ENCODE measurements at places on chromosomes 13 and 19. TPM values are rescaled to one million over a fixed set of nuclear protein-coding genes. Genes with fewer than 3 reads are reported as not detected.

The IRS2 gene
- 21.9 TPM for total RNA-seq

- DNase-seq: no peak
Observed at GRCh38 chr19:14814982-14815652, 19.9 kb downstream of the OR7A5 start.

GRCh38 chr13:110132225-110132982 is 174.6 kb downstream of the COL4A1 start:
- DNase-seq: no peak

- DNase-seq: no peak
Observed at GRCh38 chr13:43963726-43964125, 84.0 kb downstream of the LACC1 start.

DNA sequence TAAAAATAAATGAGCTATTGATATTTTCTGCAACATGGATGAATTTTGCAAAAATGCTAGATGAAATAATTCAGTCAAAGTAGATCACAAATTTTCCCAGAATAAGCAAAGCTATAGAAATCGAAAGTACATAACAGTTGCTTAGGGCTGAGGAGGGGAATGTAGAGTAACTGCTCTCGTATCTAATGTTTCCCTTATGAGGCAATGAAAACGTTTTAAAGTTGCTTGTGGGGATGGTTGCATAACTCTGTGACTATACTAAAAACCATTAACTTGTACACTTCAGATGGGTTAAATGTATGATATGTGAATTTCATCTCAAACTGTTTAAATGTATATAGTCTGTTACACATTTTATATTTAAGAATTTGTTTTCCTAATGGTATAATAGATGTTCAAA is 231.7 kb downstream of the GGACT start:
- DNase-seq: no peak

GRCh38 chr19:7408251-7408650 is 59.5 kb downstream of the ARHGEF18 start:
- DNase-seq: no peak

GRCh38 chr13:111515635-111516034 is 195.2 kb downstream of the TEX29 start:
- no peak for DNase-seq
